ENCODE measurements at places on chromosomes 6 and 20.

DNA sequence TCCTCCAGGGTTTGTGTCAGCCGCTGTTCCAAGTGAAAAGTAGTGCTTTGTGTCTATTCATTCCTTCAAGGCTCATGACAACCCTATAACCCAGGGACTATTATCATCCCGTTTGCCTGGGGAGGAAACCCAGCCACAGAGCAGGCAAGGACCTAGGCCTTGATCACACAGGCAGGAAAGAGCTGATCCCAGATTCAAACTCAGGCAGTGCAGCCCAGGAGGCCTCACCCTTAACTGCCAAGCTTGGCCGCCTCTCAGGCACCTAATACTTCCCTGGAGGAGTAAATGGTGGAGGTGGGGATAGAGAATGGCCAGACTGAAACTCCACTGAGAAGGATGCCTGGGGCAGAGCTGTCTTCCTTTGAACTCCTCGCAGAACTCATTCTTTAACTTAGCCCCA is 215.1 kb upstream of the QKI start:
- DNase-seq = no peak

GRCh38 chr20:43972692-43973091 is 58.0 kb downstream of the TOX2 start:
- DNase-seq = no peak

- peak; percentile 64 for DNase-seq
Observed at GRCh38 chr6:143941852-143942627, 66.0 kb downstream of the PLAGL1 start.

DNA sequence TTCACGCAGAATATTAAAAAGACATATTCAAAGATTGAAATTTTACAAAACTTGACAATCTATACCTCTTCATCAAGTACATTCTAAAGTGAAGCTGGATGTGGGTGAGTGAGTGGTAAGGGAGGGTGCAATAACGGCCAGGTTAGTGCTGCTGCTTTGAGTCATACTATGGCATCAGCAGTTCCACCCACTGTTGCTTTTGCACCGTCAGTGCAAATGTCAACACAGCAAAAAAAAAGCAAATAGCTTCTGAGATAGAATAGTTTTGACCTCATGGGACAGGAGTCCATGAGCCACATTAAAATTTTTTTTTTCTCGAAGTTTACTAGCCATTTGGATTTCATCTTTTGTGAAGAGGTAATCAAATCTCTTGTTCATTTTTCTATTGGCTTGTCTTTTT is 31.8 kb downstream of the PSMF1 start:
- DNase-seq = no peak

DNA sequence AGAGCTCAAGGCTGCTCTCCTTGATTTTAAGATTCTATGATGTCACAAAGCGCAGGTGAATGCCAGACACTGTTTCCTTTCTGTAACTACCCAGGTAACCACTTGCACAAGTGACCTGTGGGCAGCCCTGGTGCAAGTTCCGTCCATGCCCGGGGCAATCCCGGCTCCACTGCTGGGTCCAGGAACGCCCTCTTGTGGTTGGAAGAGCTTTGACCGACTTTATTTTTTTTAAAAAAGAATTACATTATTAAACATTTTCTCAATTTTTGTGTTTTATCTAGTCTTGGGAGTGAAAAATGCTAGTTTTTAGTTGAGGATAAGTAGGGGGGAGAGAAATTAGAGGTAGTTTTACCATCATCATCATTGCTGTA is 695.2 kb downstream of the QKI start:
- no peak for DNase-seq

DNA sequence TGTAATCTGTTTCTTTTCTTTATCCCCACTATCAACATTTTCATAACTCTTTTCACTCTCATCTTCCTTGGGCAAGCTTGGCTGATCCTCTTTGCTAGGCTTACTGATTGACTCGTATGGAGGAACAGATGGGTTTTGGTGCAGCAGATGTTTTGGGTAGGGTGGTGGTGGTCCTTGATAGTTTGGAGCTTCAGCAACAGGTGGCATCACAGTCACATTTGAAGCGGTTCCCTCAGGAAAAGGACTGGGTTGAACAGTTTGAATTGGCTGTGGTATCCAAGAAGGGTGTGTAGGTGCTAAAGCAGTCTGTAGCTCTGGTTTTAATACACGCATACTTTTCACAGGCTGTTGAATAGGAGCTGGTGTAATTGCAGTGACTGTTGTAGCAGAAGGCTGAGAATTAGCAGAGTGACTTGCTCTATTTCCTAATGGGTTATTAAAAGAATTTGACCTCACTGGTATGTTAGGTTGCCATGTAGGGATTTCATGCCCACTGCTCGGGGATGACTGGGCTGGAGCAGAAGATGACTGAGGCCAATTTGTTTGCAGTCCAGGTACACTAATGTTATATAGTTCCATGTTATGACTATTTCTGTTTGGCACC is 34.5 kb downstream of the LATS1 start:
- no peak for DNase-seq

DNA sequence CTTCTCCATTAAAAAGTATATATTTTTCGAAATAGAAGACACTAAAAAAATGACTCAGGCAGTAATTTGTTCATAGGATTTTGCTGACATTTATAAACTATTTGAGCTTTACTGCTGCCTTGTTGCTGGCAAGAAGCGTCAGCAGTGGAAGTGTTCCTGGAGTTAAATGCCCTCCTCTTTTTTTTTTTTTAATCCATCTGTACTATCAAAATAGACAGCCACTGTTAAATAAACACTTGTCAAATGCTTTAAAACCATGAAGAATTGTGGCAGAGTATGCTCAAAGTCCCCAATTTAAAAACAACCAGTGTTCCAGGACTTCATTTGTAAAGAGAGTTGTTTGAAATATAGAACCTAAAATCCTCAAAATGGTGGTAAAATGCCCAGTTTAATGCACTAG is 253.8 kb downstream of the NKAIN2 start:
- DNase-seq = no peak

DNA sequence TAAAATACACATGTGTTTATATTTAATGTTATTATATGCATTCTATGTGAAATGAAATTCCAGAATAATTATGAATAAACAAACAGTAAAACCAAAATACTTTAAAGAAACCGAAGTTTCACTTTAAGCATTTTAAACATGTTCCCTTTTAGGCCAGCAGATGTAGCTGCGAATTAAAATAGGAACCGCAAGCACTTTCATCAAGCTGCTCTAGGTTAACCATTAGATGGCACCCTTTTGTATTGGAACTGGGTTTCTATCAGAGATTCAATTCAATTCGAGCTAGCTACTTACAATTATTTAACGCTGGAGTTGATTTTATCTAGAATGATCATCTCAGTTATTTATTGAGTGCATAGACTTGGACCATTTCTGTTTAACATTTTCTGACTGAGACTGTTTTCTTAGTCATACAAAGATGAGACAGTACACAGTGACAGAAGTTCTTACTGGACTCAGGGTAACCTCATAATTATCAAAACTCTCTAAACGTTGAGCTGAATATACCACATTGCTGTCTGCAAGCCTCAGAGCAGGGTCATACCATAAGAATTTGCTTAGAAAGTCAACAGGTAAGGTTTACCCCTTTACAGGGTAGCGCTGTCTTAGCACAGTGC is 8.5 kb downstream of the TMEM242 start:
- DNase-seq = no peak

- no peak for DNase-seq
Observed at GRCh38 chr20:38766071-38766470, 17.8 kb downstream of the ACTR5 start.

- no peak for DNase-seq
Observed at GRCh38 chr6:24856901-24857670, 58.4 kb upstream of the ARMH2 start.
